Activated CD4-positive, alpha-beta T cell treated with anti-CD3 and anti-CD28 coated beads, Interleukin-2, Interleukin-6, amounts not matched to agents 100 ng/mL and 50 ng/mL, durations not matched to agents 16 hours and 8 hours (primary cell): ENCODE measurements at places on chromosomes 2 and 18.

GRCh38 chr2:53829273-53829979, 30.3 kb downstream of the GPR75 start:
- no peak for DNase-seq

DNA sequence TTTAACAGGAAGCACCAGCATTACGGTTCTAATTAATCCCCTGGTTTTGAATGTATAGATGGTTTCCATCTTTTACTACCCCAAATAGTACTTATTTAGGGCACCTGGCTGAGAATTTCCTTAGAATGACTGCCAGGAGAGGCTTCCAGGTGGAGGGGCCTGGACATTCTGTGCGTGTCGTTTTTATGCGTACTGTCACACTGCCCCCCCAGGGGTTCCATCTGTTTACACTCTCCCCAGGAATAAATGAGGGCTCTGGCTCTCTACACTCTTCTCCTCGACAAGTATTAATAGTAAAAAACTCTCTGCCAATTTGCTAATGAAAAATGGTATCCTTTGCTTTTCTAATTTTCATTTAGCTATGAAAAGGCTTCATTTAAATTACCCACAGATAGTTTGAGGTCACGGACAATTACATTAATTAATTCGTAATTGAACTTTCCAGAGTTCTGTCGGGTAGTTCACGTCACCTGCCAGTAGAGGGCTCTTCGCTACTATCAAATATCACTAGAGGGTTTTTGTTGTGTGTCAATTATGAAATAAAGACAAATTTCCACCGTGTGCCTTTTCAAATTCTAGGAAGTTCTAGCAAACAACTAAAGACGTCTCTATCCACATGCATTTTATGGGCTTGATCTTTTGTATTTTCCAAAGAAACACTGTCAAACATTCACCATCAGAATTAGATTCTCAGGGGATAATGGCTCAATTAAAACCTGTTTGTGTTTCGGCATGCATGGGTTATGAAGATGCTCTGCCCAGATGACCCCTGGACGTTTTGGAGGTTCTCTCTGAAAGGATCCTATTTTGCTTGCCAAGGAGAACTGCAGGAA, 88.8 kb upstream of the ASB18 start:
- peak; percentile 40 for DNase-seq

GRCh38 chr2:217223222-217223930, 363.5 kb upstream of the TNP1 start:
- DNase-seq = peak; percentile 87

DNA sequence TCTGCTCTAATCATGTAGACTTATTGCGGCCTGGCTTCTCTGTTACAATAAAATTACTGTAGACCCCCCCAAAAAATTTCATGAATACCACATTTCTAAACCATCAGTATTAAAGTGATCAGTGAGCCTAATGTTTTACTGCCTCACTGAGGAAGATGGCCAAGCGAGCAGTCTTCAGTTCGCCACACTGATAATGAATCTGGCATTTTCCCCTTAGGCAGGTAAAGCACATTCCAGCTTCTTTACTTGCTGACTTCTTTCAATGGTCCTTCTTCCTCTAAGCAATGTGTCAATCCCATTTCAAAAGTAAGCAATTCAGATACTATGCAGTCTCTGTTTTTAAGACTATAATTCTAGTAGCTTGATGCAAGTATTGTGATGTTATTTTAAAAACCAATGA, 137.6 kb downstream of the LAMA1 start:
- DNase-seq = no peak

- peak; percentile 58 for DNase-seq
Observed at GRCh38 chr18:34493099-34493544, 217.0 kb upstream of the DTNA start.

GRCh38 chr2:219490186-219490585, 8.5 kb upstream of the GMPPA start:
- no peak for DNase-seq

GRCh38 chr2:98891591-98891990, 44.4 kb downstream of the CRACDL start:
- no peak for DNase-seq

DNA sequence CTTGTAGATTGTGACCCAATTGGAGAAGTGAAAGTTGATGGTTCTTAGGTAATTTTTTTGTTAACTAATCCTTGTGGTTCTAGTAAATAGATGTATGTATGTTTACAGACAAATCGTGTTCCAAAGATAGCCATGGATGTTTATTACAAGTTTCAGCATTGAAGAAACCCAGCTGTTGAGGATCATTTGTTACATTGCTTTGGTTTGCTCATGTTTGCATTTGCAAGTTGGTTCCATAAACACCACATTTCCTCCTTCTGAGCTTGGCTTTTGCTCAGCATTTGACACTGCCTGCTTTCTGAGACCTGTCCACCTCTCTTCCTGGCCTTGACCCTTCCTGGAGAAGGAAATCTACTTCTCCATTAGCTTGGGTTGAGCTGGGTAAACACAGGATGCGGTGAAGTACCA, 1.8 kb upstream of the CCDC68 start:
- no peak for DNase-seq

- DNase-seq = peak; percentile 55
Observed at GRCh38 chr2:119544075-119544938, at the start of gene CFAP221. TSS of gene CFAP221 (plus strand) at chr2:119544449. CDS start at chr2:119546132, 1,683 bp downstream.

DNA sequence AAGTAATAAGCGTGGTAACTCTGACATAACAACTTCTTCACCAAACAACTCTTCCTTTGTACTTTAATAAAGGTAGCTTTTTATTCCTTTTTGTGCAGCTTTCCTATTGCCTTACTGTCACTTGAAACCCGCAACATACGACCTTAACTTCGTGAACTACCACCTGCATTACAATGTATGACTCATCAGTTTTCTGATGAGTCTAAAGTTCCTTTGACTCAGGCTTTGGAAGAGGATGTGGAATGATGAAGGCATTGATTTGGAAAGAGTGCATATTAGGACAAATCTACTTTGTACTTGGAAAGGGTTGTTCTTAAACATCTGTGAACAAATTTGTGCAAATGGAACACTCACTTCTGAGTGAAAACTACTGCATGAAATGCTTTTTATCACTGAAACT, 1012.1 kb downstream of the TMEM182 start:
- DNase-seq = no peak

DNA sequence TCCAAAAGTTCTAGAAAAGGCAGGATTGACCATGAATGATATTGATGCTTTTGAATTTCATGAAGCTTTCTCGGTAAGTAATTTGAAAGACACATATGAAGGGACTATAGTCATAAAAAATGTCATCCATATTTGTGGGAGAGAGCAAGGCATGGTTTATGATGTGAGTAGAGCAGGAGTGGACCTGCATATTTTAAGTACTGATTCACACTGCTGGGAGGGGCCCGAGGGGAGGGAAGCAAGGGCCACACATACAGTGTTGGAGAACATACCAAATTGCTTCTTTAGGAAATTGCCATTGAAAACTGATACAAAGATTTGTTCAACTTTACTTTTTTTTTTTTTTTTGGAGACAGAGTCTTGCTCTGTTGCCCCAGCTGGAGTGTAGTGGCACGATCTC, 39.4 kb downstream of the HADHB start:
- DNase-seq = no peak

DNA sequence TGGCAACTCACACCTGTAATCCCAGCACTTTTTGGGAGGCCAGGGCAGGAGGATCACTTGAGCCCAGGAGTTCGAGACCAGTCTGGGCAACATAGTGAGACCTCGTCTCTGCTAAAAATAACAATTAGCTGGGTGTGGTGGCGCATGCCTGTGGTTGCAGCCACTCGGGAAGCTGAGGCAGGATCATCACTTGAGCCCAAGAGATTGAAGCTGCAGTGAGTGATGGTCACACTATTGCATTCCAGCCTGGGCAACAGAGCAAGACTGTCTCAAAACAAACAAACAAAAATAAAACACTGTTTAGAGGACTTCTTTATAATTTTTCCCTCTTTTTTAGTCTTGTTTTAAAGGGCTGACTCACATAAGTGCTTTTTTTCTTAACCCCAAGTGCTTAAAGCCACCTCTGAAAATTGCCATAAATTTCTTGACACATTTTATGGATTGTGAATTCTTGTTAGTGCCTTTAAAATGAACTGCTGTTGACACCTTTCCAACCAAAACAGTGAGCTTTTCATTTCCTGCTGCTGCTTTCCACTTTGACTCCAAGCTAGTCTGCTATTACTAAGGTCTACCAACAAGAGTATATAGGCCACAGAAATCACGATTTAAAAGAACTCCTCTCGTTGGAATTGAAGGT, 41.7 kb downstream of the CYP20A1 start:
- DNase-seq = no peak

DNA sequence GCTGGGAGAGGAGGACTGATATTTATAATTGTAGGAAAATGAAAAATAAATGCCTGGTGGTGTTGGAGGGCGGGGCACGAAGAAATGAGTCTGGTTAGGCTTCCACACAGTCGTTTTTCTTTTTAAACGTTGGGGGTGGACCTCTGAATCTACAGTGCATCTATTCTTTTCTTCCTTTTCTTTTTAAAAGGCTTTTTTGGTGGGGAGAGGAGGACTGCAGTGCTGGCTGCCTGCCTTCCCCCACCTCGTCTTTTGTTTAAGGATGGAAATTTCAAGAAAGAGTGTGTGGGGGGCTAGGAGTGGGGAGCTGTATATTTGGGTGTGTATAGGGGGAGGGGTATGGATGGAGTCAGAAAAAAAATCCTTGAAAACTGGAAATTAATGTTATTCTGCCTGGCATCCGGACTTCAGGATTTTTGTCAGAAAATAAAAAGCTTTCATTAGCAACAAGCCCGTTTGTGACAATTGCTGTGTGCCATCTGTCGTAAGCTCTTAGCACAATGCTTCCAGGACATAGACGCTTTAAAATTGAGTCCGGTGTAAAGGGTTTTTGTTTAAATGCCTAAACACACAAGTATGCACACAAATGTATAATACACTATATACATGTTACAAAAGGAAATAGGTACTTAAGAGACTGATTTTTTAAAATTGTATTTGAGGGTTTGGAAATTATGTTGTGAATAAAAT, 1.1 kb downstream of the MAP2 start:
- DNase-seq = no peak

- no peak for DNase-seq
Observed at GRCh38 chr2:129016972-129017371, 698.3 kb upstream of the HS6ST1 start.

GRCh38 chr2:230824406-230824978, 40.2 kb upstream of the ITM2C start:
- peak; percentile 87 for DNase-seq

- DNase-seq = no peak
Observed at GRCh38 chr2:236668531-236668969, 98.9 kb downstream of the ACKR3 start.

- no peak for DNase-seq
Observed at GRCh38 chr2:193793914-193794313, 1599.2 kb upstream of the TMEFF2 start.

DNA sequence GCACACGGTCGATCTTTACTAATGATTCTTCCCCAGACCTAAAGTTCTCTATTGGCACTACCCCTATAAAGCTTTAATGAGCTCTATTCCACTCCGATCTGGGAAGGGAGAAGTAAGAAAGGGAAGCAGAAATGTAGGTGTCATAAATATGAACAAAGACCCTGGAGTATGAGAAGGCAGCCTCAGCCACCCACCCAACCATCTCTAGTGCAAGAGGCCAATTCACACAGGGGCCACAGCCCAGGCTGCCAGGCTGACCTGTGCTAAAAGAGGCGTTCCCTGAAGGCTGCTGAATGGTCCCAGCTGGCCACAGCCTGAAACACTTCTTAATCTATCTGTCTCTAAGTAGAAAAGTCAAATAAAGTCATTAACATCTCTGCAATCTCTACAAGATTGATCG, 60.1 kb upstream of the ACTR3 start:
- DNase-seq = no peak

DNA sequence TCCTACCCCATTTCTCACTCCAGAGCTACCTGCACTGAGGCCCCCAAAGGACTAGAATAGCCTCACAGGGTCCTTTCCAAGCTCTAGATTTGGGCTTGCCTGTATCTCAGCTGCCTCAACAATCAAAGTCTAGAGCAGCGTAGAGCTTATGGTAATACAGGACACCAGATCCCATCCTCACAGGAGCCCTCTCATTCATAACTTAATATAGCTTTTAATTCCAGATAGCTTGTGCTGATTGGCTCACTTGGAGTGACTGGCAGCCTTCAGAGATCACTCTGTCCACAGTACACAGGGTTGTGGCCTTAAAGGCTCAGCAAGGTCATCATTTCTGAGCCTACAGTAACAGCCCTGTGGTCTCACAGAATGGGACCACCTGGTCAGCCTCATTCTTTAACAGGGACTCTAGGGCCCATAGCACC, 51.4 kb downstream of the ZFP36L2 start:
- DNase-seq = no peak

DNA sequence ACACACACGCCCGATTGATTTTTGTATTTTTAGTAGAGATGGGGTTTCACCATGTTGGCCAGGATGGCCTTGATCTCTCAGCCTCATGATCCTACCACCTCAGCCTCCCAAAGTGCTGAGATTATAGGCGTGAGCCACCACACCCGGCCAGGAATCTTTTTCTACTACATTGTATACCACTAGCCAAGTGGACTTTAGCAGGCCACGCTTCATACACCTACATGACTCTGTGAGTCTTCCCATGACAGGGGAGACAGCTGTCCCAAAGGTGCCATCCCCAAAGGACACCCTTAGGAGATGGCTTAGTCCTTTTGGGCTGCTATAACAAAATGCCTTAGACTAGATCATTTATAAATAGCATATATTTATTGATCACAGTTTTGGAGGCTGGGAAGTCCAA, 32.8 kb downstream of the ERMN start:
- DNase-seq = no peak

DNA sequence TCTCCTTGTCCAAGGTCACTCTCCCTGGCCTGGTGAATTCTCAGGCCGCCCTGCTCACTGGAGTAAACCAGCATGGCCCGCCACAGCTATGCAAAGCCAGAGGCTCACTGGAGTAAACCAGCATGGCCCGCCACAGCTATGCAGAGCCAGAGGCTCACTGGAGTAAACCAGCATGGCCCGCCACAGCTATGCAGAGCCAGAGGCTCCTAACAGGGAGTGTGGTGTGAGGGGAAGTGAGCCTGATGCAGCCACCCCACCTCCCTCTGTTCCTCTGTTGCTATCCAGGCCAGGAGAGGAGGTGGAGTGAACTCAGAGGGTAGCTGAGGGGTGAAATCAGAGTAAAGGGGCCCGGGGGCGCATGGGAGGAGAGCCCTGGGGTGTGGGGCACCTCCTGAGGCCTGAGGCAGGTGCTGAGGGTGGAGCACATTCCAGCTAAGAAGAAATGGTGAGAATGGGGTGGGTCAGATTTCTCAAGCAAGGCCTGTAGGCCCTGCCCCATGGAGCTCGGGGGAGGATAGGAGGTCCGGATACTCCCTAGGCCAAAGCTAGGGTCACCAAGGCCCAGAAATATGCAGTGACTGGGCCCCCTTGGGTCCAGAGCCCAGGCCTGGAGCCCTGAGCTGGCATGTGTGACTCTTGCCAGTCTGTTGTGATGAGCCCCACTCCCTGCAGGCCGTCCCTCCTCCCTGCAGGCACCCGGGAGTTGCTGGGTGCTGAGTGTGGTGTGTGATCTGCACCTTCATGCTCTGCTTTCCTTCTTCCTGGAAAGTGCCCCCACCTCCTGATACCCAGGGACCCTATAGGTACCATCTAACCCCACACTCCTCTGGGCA, 1.5 kb downstream of the ATP6V1B1 start:
- DNase-seq = no peak

GRCh38 chr2:71907503-71907902, 240.2 kb downstream of the CYP26B1 start:
- DNase-seq = no peak
